ENCODE measurements at places on chromosomes 5 and 9. TPM values are rescaled to one million over a fixed set of nuclear protein-coding genes. Genes with fewer than 3 reads are reported as not detected.

DNA sequence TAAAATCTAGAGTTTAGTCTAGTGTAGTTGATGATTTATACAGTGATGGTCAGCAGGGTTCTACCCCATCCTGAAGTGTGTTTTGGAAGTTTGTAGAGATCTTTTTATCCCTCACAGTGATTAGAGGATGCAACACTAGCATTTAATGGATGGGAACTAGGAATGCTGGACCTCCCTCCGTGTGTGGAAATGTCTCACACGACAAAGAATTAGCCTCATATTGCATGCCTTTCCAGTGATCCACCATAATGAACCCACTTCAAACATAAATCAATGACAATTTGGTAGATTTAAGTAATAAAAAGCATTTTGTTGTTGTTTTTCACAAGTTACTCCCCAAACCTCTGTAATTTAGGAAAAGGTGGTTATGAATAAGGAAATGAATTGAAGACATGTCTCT is 82.5 kb upstream of the LMNB1 start:
- H3K27ac ChIP-seq = no peak overlapping the region
- no peaks in the 10 kb centered on the region for H3K36me3 ChIP-seq

Gene RGS7BP
- 14.5 TPM for total RNA-seq

Gene CDC20B
- not detected for total RNA-seq

Gene LCN9
- total RNA-seq = not detected

GRCh38 chr5:110269478-110270142 is 456.9 kb downstream of the TMEM232 start:
- H3K27me3 ChIP-seq = no peaks in the 10 kb centered on the region
- H3K4me1 ChIP-seq = no peaks in the 10 kb centered on the region
- no peak for DNase-seq
- no peak overlapping the region for H3K27ac ChIP-seq

DNA sequence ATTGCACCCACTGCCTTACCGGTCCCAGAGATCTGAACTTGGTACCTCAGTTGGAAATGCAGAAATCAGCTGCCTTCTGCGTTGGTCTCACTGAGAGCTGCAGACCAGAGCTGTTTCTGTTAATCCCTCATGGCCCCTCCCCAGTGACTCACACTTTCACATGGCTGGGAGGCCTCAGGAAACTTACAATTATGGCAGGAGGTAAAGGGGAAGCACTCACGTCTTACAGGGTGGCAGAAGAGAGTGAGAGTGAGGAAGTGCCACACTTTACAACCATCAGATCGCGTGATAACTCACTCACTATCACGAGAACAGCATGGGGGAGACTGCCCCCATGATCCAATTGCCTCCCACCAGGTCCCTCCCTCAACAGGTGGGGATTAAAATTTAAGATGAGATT is 648.5 kb downstream of the MTRR start:
- H3K4me1 ChIP-seq = no peaks in the 10 kb centered on the region
- no peaks in the 10 kb centered on the region for H3K36me3 ChIP-seq
- DNase-seq = no peak
- no peaks in the 10 kb centered on the region for H3K27me3 ChIP-seq
- no peak overlapping the region for H3K27ac ChIP-seq

GRCh38 chr5:73908846-73909245 is 282.9 kb downstream of the ARHGEF28 start:
- no peaks in the 10 kb centered on the region for H3K4me1 ChIP-seq
- H3K27ac ChIP-seq = no peak overlapping the region
- no peak for DNase-seq
- no peak overlapping the region for H3K4me3 ChIP-seq
- no peaks in the 10 kb centered on the region for H3K27me3 ChIP-seq

Gene NKD2
- 8.2 TPM for total RNA-seq

GRCh38 chr9:70535546-70536323 is 121.3 kb upstream of the KLF9 start:
- no peak overlapping the region for H3K27ac ChIP-seq
- no peaks in the 10 kb centered on the region for H3K4me1 ChIP-seq
- no peaks in the 10 kb centered on the region for H3K36me3 ChIP-seq
- H3K4me3 ChIP-seq = no peak overlapping the region
- DNase-seq = no peak

DNA sequence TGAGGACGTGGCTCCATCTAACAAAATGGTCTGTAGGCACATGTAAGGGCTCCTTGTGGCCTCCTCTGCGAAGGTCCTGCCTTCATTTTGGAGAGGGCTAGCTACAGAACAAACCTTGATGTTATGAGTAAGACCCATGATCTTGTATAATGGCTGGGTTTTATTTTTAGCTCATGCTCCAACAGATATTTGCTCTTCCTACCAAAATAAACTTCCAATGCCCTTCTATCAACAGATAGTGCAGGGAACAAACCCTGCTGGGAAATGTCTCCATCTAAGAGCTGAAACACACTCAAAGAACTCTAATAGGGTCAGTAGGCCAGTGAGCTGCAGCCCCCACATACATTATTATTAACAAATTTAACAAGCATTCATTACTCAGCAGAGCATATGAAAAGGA is 189.5 kb downstream of the LURAP1L start:
- H3K36me3 ChIP-seq = no peaks in the 10 kb centered on the region
- no peaks in the 10 kb centered on the region for H3K27me3 ChIP-seq
- H3K4me3 ChIP-seq = no peak overlapping the region

DNA sequence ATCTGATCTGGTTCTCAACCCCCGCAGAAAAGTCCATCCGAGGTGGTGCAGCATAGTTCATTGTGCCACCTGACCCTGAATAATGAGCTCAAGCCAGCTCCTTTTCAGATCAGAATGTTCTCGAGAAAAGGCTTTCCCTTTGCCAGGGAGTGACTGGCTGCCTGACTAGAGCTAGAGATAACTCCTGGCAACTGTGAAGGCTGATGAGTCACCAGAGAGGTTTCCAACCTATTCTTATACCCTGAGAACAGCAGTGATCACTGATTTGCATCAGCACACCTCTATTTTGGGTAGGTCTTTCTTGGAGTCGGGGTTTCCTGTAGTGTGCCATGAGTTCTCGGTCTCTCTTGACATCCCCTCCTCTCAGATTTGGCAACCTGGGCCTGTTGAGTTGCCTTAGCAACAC is 127.9 kb downstream of the PIK3R1 start:
- peak overlapping the region; percentile 54 for H3K27ac ChIP-seq
- no peak overlapping the region for H3K4me3 ChIP-seq
- H3K36me3 ChIP-seq = no peaks in the 10 kb centered on the region
- peaks cover 6% of the 10 kb centered on the region for H3K4me1 ChIP-seq
- DNase-seq = peak; percentile 90

Gene PLPP1
- total RNA-seq = 716 TPM

Gene PLPPR1
- not detected for total RNA-seq

Gene PCDHB8
- 2.4 TPM for total RNA-seq

Gene SH3TC2
- 0.14 TPM for total RNA-seq

- no peak overlapping the region for H3K27ac ChIP-seq
- no peaks in the 10 kb centered on the region for H3K27me3 ChIP-seq
- H3K4me3 ChIP-seq = no peak overlapping the region
- H3K36me3 ChIP-seq = no peaks in the 10 kb centered on the region
- no peak for DNase-seq
Measured at GRCh38 chr5:116885825-116886224, 311.2 kb upstream of the SEMA6A start.

DNA sequence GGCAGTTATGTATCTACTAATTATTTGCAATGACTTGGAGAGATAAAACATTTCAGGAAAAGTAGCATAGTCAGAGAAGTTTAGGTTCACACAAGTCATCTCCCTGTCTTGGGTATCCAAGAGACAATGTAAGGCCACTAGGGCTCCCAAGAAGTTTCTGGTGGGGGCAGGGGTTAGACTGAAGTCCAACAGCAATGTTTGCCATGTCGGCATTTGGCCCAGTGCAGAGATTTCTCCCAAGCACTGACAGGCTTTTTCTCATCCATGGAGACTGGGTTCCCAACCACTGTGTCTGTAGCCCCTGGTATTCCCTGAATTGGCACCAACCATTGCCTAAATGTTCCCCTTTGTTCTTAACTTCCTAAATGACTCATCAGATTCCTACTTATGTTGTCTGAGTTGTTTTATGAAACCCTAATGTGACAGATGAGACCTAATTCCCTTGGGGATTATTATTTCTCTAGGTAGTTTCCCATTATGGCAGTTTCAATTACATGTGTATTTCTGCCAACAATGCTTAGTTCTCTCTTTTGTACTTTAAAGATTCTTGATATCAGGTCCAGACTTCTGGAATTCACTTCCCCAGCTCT is 103.6 kb upstream of the EGFLAM start:
- H3K4me1 ChIP-seq = no peaks in the 10 kb centered on the region
- H3K4me3 ChIP-seq = no peak overlapping the region
- no peak for DNase-seq

DNA sequence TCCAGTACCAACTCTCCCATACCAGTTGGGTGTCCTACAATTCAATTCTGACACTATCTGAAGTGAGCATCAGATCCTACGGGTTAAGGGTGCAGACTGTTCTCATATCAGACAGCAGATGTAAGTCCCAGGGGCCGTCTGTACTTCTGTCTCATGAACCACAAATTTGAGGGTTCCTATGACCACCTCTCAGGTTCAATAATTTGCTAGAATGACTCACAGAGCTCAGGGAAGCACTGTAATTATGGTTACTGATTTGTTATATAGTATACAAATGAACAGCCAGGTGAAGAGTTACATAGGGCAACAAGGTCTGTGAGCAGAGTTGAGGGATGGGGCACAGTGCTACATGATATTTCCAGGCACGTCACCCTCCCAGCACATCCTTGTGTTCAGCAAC is 499.1 kb downstream of the DMAC1 start:
- H3K27ac ChIP-seq = no peak overlapping the region
- no peaks in the 10 kb centered on the region for H3K4me1 ChIP-seq
- no peak overlapping the region for H3K4me3 ChIP-seq
- no peaks in the 10 kb centered on the region for H3K27me3 ChIP-seq
- no peak for DNase-seq

DNA sequence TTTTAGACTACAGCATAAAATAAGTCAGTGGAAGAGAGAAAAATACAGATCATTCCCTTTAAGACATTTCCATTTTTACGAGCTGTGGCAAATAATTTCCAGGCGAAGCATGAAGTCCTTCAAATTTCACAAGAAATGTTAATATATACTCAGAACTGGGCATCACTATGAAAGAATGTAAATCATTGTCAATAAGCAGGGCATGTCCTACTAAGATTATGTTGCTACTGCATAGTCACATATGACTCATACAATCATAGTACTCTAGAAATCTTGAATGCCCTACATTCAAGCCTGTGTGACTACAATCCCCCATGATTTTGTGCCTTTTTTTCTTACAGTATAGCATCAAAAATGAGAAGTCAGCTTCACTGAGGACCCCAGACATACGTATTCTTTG is 485.2 kb upstream of the FTMT start:
- H3K36me3 ChIP-seq = no peaks in the 10 kb centered on the region
- no peaks in the 10 kb centered on the region for H3K27me3 ChIP-seq
- DNase-seq = no peak
- H3K27ac ChIP-seq = no peak overlapping the region
- no peaks in the 10 kb centered on the region for H3K4me1 ChIP-seq

DNA sequence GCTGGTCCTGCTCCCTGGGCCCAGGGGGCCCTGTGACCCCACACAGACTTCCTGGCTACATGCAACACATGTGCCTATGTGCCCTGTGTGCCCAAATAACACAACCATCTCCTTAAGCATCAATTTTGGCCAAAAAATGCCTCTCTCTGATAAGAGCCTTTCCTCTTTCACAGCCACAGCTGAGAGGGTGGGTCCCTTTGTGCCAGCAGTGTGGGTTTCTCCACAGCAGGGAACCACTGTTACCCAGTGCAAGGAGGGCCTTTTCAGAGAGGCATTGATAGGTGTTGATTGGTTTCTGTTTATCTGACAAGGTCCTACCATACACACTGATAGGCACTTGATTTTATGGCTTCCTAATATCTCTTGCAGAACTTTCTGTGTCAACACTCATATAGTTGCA is 42.7 kb downstream of the SYK start:
- H3K36me3 ChIP-seq = no peaks in the 10 kb centered on the region
- no peak for DNase-seq
- H3K4me1 ChIP-seq = no peaks in the 10 kb centered on the region

Gene SLC27A6
- 20.9 TPM for total RNA-seq

DNA sequence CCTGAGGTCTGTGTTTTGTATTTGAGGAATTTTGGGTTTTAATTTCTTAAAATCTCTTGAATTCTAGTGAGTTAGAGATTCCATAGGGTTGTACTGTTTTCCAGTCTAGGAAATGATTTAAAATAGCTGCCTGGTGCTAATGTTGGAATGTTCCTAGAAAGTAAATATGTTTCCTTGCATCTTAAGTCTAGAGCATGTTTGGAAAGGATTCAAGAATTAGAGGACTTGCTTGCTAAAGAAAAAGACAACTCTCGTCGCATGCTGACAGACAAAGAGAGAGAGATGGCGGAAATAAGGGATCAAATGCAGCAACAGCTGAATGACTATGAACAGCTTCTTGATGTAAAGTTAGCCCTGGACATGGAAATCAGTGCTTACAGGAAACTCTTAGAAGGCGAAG is 41.8 kb downstream of the LMNB1 start:
- H3K36me3 ChIP-seq = no peaks in the 10 kb centered on the region
- DNase-seq = no peak
- H3K27me3 ChIP-seq = no peaks in the 10 kb centered on the region
- H3K4me1 ChIP-seq = no peaks in the 10 kb centered on the region
- H3K4me3 ChIP-seq = no peak overlapping the region
- no peak overlapping the region for H3K27ac ChIP-seq

GRCh38 chr5:51383131-51384121 is at the start of gene ISL1:
Gene ISL1 (plus strand): TSS chr5:51383448. CDS start chr5:51383672, 224 bp downstream.
- peaks cover 75% of the 10 kb centered on the region for H3K27me3 ChIP-seq
- H3K36me3 ChIP-seq = no peaks in the 10 kb centered on the region
- no peak within 1 kb of the TSS for H3K27ac ChIP-seq
- DNase-seq = peak; percentile 92

- H3K36me3 ChIP-seq = no peaks in the 10 kb centered on the region
- no peaks in the 10 kb centered on the region for H3K27me3 ChIP-seq
- no peak overlapping the region for H3K4me3 ChIP-seq
- H3K27ac ChIP-seq = no peak overlapping the region
- H3K4me1 ChIP-seq = peaks cover 40% of the 10 kb centered on the region
Measured at GRCh38 chr5:140243706-140244250, 59.1 kb downstream of the PFDN1 start.

Gene PCDHGA9
- total RNA-seq = 5.7 TPM

DNA sequence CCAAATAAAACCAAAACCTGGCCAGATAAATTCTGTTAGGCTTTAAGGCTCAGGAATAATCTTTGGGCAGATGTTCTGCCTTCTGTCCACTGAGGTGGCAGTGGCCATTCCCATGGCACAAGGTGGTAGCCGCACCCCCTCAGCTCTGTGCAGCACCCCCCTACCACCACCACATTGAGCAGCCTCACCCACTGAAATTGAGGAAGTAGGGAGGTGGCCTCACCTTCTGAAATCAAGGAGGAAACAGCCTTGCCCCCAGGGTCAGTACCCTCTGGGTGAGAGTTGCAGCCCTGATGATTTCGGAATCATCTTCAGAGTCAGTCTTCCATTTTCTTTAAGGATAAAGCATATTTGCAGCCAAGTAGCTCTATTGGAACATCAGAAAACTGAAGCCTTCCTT is 204.8 kb upstream of the PIK3R1 start:
- no peak for DNase-seq
- H3K4me1 ChIP-seq = no peaks in the 10 kb centered on the region
- no peak overlapping the region for H3K27ac ChIP-seq
- no peaks in the 10 kb centered on the region for H3K27me3 ChIP-seq
- no peak overlapping the region for H3K4me3 ChIP-seq

Gene SPATA6L
- 2.7 TPM for total RNA-seq

All from adrenal gland (tissue), 19 donors.